ENCODE measurements at places on chromosomes 1 and 21.
A peak's percentile ranks its signal among the peaks of the same experiment; 100 is the strongest.

GRCh38 chr21:17671733-17672132 lies 59.0 kb upstream of the BTG3 start:
- DNase-seq = no peak

DNA sequence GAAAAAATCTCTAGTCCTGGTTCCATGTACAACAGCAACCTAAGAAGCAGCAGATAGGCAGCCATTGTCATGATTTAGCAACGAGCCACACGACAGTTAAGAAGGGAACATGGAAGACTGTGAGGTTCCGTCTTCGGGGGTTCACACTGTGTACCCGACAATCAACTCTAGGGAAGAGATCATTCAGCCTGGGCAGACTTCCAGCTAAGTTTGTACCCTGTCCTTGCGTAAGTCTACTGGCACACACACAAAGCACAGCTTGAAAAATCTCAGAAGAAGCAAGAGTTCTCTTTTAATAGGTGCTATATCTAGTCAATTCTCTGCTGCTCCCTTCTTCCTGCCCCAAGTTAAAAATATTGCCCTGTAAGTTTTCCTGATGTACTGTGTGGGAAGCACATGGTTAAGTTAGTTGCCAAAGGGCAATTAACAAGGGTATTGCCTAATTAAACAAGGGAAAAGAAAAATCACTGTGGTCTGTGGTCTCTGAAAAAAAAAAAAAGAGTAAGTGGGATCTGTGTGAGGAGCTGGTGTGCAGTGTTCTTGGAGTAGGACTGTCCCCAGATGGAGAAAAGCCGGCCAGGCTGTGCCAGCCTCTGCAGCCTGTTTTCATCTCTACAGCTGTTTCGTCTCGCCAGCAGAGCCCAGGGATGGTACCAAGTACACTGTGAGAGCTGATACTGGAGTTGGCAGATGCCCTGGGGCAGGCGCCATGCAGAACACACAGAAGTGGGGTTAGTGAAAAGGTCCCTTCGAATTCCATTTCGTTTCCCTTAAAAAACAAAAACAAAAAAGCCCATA lies 6.4 kb upstream of the MYBPHL start:
- DNase-seq = no peak

- no peak for DNase-seq
Measured at GRCh38 chr1:204323887-204324286, 35.8 kb downstream of the PLEKHA6 start.

DNA sequence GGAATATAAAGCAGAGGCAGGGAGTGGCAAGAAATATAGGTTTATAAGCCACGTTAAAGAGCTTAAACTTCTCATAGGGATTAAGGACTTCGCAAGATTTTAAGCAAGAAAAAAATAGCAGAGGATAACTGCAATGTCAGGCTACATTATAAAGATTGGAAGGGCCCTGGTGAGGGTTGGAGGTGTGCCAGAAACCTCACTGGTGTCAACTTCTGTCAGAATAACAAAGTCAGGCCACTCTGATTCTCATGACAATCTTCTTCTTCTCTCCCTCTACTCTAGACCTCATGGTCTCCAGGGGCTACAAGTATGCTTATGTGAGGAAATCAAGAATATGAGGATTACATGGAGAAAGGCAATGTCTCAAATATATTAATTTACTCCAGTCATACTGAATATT lies 32.6 kb upstream of the FMO2 start:
- DNase-seq = no peak

- DNase-seq = no peak
Measured at GRCh38 chr1:62308606-62309005, 10.6 kb downstream of the KANK4 start.

GRCh38 chr1:233608988-233609387 lies 4.9 kb upstream of the KCNK1 start:
- DNase-seq = no peak

- peak; percentile 69 for DNase-seq
Measured at GRCh38 chr1:6148497-6149241, 31.5 kb downstream of the CHD5 start.

All from CD4-positive, alpha-beta T cell treated with Interleukin-17A for 1 hour (primary cell).